Prostate gland (tissue), 2 donors: ENCODE measurements at places on chromosomes 13 and 19.
A peak's percentile ranks its signal among the peaks of the same experiment; 100 is the strongest.

DNA sequence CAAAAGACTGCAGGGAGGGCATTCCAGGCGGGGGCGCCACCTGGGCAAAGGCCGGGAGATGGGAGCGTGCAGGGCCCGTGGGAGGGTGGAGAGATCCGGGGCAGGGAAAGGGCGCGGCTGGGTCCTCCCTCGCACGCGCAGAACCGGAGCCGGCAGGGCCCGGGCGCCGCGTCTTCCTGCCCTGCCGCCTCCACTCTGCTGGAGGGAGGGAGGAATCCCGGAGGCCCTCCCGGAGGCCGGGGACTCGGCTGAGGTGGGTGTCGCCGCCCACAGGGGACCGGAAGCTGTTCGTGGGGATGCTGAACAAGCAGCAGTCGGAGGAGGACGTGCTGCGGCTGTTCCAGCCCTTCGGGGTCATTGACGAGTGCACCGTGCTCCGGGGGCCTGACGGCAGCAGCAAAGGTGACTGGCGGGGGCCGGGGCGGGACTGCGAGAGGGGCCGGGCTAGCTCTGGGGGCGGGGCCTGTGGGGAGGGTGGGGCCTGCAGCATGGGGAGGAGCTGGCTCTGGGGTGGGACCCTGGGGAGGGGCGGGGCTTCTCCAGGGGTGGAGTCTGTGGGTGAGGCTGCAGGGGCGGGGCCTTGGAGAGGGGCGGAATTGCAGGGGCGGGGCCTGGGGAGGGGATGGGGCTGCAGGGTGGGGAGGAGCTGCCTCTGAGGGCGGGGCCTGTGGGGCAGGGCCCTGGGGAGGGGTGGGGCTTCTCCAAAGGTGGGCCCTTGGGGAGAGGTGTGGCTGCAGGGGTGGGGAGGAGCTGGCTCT, 51.3 kb downstream of the CELF5 start:
- H3K27ac ChIP-seq = no peak overlapping the region
- no peaks in the 10 kb centered on the region for H3K4me1 ChIP-seq
- H3K4me3 ChIP-seq = peak overlapping the region; percentile 17

GRCh38 chr13:74000876-74001275, 133.3 kb downstream of the KLF12 start:
- H3K4me1 ChIP-seq = no peaks in the 10 kb centered on the region
- DNase-seq = no peak
- no peaks in the 10 kb centered on the region for H3K36me3 ChIP-seq
- no peaks in the 10 kb centered on the region for H3K27me3 ChIP-seq

DNA sequence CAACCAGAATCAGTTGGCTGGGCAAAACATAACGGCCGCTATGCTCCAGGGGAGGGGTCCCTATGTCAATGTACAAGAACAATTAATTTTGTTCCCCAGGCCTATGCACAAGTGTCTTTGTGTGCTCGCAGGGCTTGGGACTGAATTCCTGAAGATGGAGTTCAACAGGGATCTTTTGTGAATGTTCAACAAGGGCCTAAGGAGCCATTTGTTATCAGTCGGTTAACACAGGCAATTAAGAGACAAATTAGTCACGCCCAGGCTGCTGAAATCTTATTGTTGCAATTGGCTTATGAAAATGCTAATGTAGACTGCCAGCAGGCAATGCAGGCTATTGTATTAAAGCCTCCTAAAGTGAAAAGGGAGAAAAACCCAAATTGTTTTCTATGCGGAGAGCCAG, 117.5 kb downstream of the ZNF429 start:
- no peak overlapping the region for H3K4me3 ChIP-seq
- H3K4me1 ChIP-seq = no peaks in the 10 kb centered on the region
- H3K27me3 ChIP-seq = no peaks in the 10 kb centered on the region
- DNase-seq = no peak

DNA sequence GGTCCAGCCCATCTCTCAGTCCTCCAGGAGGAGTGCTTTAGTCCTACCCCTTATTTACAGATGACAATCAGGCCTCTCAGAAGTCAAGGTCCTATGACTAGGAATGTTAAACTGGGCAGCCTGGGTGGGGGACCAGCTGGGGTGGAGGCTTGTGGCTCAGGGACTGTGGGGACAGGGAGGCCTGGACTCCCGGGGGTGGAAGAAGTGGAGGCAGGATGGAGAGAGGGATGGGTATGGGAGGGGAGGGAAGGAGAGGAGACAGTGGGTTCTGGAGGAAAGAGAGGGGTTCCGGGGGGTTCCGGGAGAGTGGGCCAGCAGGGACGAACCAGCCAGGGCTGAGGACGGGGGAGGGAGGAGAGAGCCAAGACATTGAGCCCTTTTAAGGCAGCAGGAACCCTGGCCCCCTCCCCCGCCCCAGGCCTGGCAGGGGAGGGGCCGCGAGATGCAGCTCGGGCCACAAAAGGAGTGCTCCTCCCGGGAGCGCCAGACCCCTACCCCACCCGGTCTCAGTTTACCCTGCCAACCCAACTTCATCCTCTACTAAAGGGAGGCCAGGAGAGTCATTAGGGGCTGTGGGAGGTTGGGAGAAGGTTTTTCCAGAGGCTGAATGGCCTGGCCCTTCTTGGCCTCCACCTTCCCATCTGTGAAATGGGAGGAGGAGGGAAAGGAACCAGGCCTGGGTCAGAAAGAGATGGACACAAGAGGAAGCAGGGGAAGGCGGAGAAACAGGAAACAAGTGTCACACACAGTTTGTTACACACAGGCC, 1.7 kb downstream of the DMPK start:
- H3K36me3 ChIP-seq = no peaks in the 10 kb centered on the region
- H3K27ac ChIP-seq = peak overlapping the region; percentile 82

- peaks cover 8% of the 10 kb centered on the region for H3K36me3 ChIP-seq
- peaks cover 2% of the 10 kb centered on the region for H3K4me1 ChIP-seq
- no peak overlapping the region for H3K4me3 ChIP-seq
- H3K27me3 ChIP-seq = no peaks in the 10 kb centered on the region
- DNase-seq = no peak
These were observed 6.0 kb downstream of the ATG4D start for GRCh38 chr19:10549733-10550132.

- H3K4me3 ChIP-seq = no peak overlapping the region
- no peak for DNase-seq
- H3K27ac ChIP-seq = no peak overlapping the region
- H3K4me1 ChIP-seq = no peaks in the 10 kb centered on the region
These were observed 22.3 kb downstream of the PLEKHJ1 start for GRCh38 chr19:2213799-2214198.

DNA sequence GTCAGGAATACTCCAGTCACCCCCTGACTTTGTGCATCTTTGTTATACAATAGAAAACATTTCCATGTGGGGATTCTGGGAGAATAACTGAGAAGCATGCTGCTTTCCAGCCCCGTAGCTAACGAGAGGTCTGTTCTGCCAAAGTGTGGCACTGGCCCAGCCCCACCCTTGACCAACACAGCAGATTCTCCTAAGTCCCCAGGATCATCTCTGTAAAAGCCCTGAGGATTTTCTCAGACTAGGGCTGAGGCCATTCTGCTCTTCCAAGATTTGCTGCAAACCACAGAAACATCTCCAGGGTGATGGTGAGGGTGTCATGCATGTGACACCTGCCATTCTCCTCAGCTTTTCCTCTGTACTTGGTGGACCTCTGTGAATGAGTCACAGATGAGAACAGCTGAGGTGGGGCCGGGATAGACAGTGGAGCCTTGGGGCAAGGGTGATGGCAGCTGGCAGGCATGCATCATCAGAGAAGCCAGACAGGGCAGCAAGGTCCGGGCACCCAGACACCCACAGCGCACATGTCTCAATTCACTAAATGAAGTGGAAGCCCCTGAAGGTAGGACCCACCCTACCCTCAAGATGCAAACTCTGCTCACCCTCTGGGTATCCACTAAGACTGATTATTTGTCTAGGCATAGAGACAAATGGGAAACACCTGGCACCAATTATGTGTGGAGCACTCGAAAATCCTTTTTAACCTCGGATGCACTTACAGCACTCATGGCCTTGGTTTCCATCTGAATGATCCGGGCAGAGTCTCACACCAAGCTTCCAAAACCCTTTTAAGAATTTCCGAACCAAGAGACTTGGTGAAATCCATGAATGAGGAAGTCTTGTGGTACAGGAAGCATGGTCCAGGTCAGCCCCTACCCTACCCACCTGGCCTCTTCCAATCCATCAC, 20.1 kb upstream of the DOCK9 start:
- no peaks in the 10 kb centered on the region for H3K36me3 ChIP-seq
- H3K4me3 ChIP-seq = no peak overlapping the region
- H3K27ac ChIP-seq = no peak overlapping the region

GRCh38 chr19:45927565-45928261, 13.1 kb upstream of the NANOS2 start:
- no peak overlapping the region for H3K27ac ChIP-seq
- DNase-seq = peak; percentile 83
- H3K4me3 ChIP-seq = no peak overlapping the region
- H3K36me3 ChIP-seq = no peaks in the 10 kb centered on the region
